ENCODE measurements at places on chromosomes 12 and 14.

DNA sequence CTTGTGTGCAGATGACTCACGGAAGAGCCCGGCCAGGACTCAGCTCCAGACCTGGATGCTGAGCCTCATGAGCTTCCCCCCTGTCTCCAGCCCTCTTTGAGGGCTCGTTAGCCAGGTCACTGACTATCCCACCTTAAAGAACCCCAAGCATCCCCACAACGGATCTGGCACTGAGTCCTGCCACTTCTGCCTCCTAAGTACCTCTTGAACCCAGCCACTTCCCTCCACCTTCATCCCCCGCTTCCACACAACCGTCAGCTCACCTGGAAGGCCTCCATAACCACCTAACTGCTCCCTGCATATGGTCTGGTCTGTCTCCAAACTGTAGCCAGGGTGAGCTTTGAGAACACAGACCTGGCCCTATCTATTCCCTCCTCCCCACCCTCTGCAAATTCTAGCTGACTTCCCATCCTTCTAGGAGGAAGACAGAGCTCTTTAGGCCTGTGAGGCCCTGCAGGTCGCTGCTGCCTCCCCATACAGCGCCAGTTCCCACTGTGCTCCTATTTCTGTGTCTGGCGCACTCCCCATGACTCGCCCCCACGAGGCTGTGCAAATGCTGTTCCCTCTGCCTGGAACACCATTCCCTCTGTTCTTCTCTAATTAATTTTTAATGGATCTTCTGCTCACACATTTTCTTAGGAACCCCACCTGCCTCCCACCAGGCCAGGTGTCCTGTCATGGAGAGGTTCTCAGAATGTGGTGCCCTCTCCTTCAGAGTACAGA lies 2.9 kb upstream of the HSP90AA1 start:
- no peak for DNase-seq

GRCh38 chr12:11986165-11986564 lies 84.6 kb upstream of the BCL2L14 start:
- DNase-seq: no peak

DNA sequence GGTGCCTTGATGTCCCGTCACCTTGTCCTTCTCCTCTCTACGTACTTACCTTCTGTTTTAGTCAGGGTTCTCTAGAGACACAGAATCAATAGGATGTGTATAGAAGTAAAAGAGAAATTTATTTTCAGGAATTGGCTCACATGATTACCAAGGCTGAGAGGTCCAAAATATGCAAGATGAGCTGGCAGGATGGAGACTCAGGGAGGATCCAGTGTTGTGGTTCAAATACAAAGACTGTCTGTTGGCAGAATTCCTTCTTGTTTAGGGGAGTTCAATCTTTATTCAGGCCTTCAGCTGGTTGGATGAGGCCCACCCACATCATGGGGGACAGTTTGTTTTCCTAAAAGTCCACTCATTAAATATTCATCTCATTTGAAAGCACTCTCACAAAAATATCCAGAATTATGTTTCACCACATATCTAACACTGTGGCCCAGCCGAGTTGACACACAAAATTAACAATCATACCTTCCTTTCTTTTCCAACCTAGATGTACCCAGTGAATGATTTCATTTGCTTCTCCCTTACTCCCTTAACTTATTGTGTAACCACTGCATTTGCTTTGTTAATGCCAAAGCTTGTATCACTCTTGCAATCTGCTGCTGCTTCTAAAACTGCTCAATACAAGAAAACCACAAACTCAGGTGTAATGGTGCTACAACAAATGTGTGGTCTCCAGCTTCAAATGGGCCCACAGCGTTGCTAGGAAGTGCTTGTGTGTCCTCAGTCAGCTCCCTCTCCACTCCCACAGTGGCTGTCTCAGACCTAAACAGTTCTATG lies 195.4 kb upstream of the ARHGAP5 start:
- no peak for DNase-seq

GRCh38 chr14:77991128-77991772 lies 178.9 kb upstream of the NRXN3 start:
- no peak for DNase-seq

DNA sequence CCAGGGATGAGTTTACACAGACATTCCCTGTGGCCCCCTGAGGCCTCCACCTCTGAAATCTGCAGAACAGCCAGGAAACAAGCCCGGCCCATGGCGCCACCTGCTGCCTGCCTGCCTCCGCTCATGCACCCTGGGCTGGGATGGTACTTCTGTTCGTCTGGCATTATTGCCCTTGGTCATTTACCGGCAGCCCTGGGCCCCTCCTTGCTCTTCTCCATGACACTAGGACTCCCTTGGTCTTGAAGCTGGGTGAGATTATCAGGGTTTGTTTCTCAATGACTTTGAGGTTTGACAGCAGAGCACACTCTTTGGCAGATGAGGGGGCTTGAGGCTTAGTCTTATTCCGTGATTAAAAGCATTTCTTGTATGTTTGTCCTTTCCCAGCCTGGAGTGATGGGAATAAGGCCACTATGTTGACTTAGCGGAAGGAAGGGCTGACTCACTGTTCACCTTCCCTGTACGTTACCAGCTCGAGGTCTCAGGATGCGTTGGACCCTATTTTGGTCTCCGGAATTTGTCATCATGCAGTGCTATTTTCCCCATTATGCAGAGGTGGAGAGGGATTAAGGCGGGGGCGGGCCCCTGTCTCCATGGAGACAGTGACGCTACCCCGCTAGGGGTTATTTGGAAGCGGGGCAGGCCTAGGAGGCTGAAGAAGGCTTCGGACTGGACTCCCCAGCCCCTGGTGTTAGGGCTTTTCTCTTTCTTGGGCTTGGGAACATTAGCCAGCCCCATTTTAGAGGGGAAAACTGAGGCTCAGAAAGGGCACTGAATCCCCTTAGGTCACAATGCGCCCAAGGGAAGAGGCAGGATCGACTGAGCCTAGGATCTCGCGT lies 706 bp upstream of the PEX5 start:
- peak; percentile 59 for DNase-seq

DNA sequence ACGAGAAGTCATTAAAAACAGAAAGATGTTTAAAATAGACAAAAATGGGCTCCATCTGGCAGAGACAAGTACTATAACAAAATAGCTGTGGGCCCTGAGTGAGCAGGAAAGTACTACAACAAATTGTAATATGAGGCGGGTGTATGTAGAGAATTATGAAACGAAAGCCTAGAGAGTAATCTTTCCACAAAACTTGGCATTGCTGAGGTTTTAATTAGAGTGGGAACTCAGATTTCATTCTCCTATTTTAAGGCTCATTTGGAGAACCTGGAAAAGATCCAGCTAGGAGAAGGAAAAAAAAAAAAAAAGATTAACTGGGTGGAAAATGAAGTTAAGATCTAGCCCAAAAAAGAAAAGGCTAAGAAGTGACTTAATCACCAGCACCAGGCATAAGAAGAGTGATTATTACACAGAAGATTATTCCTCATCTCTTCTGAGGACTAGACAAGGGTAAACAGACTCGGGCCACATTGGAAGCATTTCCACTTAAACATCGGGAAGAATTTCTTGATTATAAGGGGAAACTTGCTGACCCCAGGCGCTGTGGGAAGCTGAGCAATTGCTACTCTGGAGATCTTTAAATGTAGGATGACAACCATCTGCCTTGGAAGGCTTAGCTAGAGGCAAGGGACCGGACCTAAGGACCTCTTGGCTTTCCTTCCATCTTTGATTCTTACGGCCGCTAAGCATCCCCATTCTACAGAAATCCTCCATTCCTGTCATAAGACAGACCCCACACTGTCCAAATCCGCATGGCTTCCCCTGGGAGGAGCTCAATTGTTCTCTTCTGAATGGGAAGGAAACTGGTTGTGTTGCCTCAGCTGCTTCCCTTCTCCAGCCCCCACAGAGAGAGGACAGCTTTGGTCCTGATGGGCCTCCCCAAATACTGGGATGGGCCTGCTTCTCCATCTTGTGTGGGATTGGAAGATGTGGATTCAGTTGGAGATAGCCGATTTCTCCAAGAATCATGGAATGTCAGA lies 40.6 kb downstream of the IGF1 start:
- no peak for DNase-seq

GRCh38 chr12:52713960-52714886 lies 10.9 kb upstream of the KRT77 start:
- DNase-seq: no peak

GRCh38 chr12:3075315-3075714 lies 1.9 kb upstream of the TSPAN9 start:
- no peak for DNase-seq

GRCh38 chr12:16300736-16301135 lies 23.3 kb upstream of the SLC15A5 start:
- no peak for DNase-seq

DNA sequence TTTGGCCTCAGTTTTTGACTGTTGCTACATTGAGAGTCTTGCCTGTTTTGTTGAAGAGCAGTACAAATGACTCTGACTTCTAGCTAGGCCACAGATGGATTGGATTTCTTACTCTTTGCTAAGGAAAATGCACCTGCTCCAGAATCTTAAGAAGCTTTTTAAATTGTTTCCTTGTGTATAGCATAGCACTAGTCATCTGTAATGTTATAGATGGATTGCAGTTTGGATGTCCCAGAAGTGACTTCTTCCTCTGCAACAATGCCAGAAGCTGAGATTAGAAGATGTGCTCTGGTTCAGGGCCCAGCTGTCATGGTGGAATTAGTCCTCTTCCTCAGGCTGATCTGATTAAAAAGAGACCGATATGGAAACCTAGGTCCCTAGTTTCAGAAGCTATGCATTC lies 67.9 kb downstream of the DAAM1 start:
- no peak for DNase-seq

- no peak for DNase-seq
Observed at GRCh38 chr14:71498212-71498611, 434.0 kb upstream of the RGS6 start.

DNA sequence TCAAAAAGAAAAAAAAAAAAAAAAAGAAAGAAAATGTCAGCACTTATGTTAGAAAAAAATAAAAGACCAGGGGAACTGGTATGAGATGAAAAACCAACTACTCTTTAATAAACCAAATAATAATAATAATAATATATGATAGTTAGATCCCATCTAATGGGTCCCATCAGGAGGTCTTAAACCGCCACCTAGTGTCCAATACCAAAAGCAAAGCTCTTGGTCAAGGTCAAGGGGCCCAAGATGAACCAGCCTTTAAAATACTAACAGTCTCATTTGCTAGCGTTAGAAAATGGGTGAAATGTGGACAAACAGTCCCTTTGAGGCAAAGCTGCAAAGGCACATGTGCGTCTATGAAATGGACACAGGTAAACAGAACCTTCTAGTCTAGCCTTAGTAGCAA lies 12.3 kb downstream of the BRAP start:
- no peak for DNase-seq

GRCh38 chr12:30888241-30888640 lies 38.3 kb upstream of the TSPAN11 start:
- DNase-seq: no peak

- DNase-seq: no peak
Observed at GRCh38 chr14:63308723-63309317, 9.9 kb downstream of the GPHB5 start.

DNA sequence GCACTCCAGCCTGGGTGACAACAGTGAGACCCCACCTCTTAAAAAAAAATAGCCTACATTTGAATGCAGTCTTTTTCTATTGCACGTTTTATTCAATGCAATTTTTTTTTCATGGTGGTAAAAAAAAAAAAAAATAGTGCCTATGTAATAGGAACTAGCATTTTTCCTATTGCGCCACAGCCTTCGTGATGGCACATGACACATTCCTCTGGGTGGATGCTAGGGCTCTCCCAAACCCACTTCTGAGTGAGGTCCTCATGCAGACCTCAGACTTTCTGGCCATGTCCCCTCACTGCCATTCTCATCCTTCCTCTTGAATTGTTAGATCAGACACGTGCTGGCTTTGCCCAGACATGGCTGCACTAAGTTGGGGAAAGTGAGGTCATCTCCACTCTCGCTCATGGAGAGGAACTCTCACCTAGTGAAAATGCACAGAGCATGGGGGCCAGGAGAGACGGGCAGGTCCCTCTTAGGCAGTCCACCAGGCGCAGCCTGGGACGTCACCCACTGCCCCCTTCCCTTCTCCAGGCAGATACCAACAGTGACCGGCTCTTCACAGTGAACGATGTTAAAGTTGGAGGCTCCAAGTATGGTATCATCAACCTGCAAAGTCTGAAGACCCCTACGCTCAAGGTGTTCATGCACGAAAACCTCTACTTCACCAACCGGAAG lies 19.2 kb downstream of the DCAF4 start:
- DNase-seq: no peak

- no peak for DNase-seq
Observed at GRCh38 chr14:24321212-24321975, 10.1 kb downstream of the LTB4R start.

DNA sequence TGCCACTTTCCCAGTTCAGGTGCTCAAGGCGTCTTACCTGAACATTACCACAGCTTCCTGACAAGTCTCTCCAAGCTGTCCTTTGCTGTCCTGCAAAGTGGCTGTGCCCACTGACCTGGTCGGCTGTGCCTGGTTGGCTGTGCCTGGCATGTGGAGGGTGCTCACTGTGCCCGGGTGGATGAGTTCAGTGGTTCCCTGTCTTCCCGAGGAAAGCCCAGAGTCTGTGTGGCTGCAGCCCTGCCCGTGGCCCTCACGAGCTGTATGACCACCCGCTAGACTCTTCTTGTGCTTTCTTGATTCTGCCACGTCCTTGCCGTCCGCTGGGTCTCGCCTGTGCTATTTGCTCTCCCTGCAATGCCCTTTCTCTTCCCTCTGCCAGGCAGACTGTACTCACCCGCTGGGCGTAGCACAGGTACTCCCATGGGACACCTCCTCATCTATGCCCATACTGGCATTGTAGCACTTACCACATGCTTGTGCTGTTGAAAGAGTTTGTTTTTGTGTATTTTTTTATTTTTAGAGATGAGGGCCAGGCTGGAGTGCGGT lies 95.9 kb downstream of the TSPAN9 start:
- DNase-seq: no peak

Data from GDM1 (cell line).